ENCODE measurements at places on chromosomes 6 and 20.

DNA sequence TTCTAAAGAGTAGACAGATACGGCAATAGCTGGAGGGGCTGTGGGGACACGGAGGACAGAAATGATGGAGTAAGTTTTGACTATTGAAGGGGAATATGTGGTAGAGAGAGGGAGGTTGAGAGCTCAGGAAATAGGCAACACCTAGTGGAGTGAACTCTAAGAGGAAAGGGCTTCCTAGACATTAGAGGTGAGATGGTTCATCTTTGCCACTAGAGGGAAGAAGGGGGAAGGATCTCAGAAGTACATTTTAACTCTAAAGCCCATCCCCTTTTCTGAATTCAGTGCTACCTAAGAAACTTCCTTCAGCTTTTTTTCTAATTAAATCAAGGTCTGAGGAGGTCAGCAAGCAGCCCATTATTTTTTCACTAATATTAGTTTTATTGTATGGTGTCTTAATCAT, 689.4 kb upstream of the MAP3K7 start:
- DNase-seq: no peak

DNA sequence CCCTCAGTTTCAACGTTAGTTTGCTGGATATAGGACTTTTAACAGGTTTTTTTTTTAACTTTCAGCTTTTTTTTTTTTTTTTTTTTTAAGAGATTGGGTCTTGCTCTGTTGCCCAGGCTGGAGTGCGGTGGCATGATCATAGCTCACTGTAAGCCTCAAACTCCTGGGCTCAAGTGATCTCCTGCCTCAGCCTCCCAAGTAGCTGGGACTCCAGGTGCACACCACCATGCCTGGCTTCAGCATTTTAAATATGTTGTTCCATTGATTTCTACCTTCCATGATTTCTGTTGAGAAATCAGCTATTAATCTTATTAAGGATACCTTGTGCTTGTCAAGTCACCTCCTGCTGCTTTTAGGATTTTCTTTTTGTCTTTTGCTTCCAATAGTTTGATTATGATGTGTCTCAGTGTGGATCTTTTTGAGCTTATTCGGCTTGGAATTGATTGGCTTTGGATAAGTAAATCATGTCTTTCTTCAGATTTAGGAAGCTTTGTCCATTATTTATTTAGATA, 52.0 kb downstream of the CDYL start:
- DNase-seq: no peak

- DNase-seq: no peak
Observed at GRCh38 chr6:143601504-143601903, 76.3 kb upstream of the PHACTR2 start.

DNA sequence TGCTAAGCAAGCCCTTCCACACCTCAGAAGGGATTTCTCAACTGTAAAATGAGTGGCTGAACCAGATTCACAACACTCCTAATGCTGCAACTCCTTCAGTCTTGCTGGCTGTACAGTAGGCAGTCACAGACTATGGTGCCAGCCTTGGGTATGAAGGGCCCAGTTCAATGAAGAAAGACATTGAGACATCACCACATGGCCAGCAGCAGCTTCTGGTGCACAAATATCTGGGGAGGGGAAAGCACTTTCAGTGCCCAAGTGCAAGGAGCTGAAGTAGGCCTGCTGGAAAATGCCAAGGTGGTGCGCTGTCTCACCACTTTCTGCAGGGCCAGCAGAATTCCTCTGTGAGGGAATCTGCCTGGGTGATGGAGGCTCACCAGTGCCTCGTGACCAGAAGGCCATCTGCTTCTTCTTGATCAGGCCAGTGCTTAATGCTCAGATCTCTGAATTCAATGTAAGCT, 1.8 kb downstream of the PLA2G7 start:
- DNase-seq: no peak

DNA sequence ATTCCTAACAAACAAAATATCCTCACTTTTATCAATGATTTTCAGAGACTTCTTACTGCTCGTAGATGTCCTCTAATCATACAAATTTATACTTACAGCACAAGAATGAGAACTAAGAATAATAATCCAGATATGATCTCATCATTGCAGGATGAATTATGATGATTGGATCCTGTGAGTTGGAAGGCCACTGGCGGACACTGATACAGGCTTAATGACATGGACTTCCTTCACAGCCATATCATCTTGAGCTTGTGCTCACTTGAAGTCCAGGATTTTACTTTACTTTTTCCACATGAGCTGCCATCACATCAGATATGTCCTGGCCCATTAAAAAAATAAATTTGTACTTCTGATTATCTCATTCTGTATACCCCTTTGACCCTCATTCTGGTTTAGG, 94.3 kb downstream of the NKAIN2 start:
- DNase-seq: no peak

GRCh38 chr6:19035461-19036195, 648.5 kb downstream of the RNF144B start:
- no peak for DNase-seq

GRCh38 chr6:155473741-155474140, 18.1 kb upstream of the NOX3 start:
- no peak for DNase-seq

DNA sequence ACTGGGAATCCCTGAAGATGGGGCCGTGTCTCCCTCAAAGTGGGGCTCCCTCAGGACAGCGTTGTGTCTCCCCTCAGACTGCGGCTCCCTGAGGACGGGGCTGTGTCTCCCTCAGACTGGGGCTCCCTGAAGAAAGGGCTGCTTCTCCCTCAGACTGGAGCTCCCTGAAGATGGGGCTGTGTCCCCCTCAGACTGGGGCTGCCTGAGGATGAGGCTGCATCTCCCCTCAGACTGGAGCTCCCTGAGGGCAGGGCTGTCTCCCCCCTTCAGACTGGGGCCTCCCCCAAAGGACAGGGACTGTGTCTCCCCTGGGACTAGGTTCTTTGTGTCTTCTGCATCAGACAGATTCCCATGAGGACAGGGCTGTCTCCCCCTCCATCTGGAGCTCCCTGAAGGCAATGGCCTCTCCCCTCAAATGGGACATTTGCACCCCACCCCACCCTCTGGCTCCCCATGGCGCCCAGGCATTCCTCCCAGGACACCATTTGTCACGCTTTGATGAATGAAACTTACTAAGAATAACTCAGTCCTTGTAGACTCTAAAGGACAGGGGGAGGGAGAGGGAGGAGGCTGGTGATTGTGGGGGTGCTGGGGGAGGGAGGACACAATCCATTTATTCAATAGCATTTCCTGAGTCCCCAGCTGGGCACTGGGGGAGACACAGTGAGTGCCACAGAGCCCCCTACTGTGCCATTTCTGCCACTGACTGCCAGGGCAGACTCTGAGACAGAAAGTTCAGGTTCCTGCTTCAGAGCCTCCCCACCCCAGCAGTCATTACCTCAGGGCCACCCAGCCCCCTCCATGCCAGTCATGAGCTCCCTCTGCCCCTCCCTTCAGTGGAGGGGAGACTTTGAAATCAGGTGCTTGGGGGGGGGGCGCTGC, 122.4 kb downstream of the MRPL14 start:
- no peak for DNase-seq

GRCh38 chr20:39109933-39110818, 148.0 kb downstream of the DHX35 start:
- no peak for DNase-seq

DNA sequence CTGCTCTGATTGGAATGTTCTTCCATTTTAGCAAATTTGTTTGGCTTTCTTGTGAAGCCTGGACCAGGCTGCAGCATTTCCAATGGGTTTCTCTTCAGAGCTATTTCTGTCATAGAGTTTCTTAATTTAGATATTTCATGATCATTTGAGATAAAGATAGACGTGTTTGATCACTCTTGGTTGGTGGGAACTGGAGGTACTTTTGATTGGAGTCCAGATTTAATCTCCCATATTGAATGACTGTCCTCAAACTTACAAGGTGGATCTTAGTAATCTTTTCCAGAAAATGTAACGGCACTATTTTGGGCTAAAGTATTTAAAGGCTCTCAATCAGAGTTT, 29.2 kb downstream of the RNF144B start:
- no peak for DNase-seq

GRCh38 chr20:9927224-9927623, 88.3 kb upstream of the PAK5 start:
- DNase-seq: no peak

- DNase-seq: no peak
Observed at GRCh38 chr6:37565267-37566110, 65.8 kb upstream of the CCDC167 start.

DNA sequence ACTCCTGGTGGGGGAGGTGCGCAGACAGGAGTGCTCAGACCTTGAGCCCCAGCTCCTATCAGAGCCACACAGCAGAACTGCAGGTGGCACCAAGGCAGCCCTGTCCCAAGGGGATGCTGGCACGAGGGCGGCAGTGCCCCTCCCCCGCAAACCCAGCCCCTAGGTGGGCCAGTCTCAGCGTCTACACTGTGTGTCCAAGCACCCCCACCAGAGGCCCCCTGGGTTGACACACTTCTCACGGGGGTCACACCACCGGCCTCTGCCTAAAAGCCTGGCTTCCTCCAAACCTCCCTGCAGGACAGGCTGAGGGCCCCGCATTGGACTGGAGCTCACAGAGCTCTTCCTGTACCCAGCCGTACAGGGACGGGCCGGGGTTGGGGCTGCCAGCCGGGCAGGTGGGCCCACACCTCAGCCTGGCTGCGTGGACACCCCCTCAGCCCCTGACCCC, 8.1 kb downstream of the SLC2A4RG start:
- no peak for DNase-seq

- DNase-seq: no peak
Observed at GRCh38 chr6:43142101-43142500, 29.0 kb upstream of the SRF start.

- no peak for DNase-seq
Observed at GRCh38 chr6:26215585-26216358, 128.5 kb downstream of the HFE start.

- no peak for DNase-seq
Observed at GRCh38 chr20:10951216-10951615, 277.4 kb upstream of the JAG1 start.
